CD4-positive, alpha-beta T cell treated with Interleukin-17A for 4 hours (primary cell): ENCODE measurements at places on chromosomes 16 and 17.

DNA sequence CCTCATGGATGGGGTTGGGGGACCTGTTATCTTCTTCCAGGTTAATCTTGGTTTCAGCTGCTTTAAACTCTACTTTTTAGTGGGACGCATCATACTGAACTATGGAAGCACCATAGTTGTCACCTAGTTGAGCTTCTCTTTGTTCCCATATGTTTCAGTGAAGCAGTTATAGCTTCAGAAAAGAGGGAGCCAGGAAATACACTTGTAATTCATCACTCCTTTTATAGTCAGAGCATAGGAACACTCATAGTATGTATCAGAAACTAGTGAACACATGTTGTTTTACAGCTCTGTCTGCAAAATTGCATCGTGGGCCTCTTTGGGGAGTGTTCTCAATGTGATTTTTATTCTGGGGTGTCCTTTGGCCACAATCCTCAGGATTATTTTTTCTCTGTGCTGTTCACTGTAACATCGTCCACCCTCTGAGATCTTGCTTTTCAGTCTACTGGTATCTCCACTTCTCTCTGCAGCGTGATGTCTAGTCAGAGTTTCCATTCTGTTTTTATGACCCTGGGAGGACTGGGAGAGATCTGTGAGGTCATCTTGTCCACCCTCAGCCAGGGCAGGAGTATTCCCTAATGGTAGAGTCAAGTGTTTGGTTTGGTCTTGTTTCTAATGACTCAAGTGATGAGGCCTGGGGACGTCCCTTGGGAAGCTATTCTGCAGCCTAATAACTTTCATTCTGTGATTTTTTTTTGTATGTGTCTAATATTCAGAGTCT, 585.4 kb downstream of the WWOX start:
- no peak for DNase-seq

DNA sequence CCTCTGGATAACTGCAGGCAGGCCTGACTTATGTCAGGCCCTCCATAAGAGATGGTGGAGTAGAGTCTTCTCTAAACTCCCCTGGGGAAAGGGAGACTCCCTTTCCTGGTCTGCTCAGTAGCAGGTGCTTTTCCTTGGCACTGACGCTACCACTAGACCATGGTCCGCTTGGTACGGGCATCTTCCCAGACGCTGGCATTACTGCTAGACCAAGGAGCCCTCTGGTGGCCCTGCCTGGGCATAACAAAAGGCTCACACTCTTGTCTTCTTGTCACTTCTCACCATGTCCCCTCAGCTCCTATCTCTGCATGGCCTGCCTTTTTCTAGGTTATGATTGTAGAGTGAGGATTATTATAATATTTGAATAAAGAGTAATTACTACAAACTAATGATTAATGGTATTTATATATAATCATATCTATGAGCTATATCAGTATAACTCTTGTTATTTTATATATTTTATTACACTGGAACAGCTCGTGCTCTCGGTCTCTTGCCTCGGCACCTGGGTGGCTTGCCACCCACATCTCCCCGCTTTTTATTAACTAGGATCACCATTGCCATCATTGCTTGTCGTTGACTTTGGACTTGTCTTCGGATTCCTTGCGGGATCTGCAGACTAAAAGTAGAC, 59.8 kb upstream of the ARL4D start:
- DNase-seq, result peak; percentile 77

- no peak for DNase-seq
These were observed 2.5 kb downstream of the SPATA33 start for GRCh38 chr16:89660146-89660545.

GRCh38 chr17:16107165-16107770, 107.6 kb downstream of the TTC19 start:
- no peak for DNase-seq

- no peak for DNase-seq
These were observed 4.3 kb upstream of the XYLT1 start for GRCh38 chr16:17475104-17475503.

DNA sequence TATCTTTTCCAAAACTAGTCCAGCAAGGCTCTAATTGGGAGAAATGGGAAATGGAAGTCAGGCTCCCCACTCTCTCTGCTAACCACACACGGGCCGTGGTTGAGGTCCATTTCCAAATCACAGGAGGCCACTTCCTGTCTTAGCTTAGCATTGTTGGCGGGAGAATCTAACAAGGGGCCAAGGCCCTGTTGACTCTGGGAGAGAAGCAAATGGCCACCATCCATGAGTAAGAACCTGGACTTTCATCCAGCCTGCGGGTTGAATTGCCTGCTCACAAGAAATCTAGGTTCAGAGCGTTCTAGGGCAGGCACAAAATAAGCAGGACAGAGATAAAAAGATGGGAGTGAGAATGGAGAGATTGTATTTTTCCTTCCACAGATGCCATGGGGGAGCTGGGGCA, 5.7 kb downstream of the FAM20A start:
- no peak for DNase-seq

DNA sequence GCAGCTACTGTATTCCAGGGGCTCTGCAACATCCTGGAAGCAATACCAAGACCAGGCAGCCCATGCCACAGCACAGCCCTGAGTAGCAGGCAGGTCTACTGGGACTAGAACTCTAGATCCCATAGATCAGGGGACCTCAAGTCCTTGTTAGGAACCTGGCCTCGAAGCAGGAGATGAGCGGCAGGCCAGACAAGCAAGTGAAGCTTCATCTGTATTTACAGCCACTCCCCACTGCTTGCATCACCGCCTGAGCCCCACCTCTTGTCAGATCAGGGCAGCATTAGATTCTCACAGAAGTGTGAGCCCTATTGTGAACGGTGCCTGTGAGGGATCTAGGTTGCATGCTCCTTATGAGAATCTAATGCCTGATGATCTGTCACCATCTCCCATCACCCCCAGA, 295.7 kb upstream of the TNRC6C start:
- no peak for DNase-seq

DNA sequence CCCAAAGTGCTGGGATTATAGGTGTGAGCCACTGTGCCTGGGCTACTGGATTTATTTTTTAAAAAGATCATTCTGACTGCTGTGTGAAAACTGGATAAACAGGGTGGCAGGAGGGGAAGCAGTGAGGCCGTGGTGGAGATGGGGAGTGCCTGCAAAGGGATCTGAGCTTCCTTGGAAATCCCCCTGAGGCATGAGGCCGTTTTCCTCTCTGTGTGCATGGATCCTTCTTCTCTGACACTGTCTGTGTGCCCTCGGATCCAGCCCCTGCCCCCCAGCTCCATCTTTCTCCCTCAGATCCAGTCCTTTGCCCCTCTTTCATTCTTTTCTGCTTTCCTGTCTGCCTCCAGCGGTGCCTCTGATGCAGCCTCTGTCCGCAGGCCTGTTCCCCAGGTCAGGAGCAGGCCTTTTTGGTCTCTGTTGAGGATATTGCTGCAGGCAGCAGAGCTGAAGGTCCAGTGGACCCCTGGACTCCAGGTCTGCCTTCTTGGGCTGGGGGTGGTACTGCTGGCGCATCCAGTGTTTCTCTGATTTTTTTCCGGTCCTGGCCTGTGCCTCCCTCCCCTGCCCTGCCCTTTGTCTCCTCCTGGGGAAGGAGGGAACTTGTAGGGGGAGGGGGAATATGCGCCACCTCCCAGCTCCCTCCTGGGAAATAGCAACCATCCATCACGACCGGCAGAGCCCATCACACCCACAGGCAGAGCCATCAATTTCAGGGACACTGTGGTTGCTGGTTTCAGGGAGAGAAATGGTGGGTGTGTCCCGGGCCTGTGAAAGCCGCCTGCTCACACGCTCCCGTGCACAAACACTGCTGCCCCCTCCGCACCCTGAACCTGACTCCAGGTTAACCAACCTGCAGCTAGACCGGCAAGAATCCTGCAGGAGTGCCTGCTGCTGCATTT, 17.0 kb downstream of the MGAT5B start:
- DNase-seq, result no peak

DNA sequence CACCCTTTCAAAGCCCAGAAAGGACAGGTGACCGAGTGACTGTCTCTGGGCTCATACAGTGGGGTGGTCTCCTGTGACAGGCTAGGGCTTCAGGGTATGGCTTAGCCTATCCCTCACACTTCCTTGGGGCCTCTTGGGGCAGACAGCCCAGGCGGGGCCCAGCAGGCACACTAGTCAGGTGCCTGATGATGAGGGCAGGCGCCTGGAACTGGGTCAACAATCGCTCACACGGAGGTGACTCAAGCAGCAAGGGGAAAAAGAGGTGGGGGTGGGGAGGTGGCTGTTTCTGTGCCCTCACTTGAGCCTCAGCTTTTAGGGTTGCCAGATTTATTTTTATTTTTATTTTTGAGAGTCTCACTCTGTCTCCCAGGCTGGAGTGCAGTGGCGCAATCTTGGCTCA, 6.4 kb upstream of the GRN start:
- DNase-seq, result no peak

DNA sequence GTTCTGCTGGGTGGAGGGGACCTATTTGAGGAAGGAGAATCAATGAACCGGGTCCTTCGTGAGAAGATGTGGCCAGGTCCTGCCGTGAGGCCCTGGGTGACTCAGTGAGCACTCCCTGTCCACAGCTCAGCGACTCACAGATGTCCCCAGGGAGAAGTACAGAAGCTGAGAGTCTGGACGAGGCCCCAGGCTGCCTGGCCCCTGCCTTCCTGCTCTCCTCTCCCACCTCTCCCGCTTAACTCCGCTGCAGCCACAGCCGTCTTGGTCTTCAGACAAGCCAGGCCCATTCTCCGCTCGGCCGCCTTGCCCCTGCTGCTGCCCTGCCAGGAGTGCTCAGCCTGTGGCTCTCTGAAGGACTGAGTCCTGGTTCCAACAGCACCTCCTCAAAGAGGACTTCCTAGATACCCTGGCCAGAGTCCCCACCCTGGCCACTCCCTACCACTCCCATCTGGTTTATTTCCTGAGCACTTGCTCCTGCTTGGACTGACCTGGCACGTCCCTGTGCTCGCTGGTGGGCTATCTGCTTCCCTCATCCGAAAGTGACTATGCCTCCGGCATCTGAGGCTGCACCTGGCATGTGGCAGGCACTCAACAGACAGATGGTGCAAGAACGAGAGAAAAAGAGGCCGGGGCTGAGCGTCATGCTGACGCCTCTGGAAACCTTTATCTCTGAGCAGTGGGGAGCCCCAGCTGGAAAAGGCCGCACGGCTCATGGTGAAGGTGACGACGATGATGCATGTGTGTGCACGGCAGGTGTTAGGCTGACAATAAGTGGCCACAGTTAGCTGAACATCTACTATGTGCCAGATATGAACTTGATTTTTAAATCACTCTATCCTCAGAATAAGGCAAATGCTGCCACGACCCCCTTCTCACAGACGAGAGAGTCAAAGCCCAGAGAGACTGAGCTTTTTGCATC, 9.2 kb upstream of the TNFRSF13B start:
- DNase-seq, result no peak

GRCh38 chr17:70961341-70961740, 792.0 kb downstream of the KCNJ2 start:
- no peak for DNase-seq

DNA sequence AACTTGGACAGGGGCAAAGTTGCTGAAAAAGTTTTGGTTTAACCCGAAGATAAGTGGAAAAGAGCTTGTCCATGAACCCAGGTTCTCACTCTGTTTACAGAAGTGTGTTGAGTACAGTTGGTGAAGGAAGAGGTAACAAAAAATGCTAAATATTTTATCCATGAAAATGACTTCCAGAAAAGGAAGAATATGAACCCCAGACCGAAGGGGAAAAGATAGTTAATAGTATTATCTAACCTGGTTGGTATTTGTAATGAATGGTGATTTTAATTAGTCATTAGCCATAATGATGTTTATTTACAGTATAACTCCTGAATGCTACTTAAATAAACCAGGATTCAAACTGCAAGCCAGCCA, 574 bp upstream of the TMEM106A start:
- peak; percentile 8 for DNase-seq

DNA sequence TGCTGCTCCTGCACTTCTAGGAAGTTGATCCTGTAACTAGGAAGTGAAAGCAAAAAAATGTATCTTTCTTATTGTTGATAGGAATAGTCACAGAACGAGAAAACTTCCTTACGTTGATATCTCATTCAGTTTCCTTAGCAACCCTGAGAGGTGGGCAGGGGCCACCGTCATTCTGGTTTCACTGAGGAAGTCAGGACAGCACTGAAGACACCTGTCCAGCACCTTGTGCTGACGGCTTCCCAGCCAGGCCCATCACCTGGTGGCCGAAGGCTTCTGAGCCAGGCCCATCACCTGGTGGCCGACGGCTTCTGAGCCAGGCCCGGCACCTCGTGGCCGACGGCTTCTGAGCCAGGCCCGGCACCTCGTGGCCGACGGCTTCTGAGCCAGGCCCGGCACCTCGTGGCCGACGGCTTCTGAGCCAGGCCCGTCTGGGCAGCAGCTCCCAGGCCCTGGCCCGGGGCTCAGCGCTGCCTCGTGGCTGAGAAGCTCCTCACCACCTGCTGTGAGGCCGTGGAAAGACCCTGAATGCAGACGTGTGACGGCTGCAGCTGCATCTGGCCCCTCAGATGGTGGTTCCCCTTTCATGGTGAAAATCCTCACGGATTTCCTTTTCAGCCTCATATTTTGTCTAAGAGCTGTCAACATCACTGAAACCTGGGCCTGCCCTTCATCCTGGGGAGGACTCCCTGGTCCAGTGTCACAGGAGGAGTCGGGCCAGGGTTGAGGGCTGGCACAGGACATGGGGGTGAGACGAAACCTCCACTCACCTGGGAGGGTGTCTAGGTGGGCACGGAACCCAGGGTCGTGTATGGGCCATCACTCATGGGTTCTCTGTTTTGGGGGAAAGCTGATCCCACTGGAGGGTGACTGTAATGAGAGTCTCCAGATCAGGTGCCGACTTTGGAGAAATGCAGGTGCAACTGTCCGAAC, 33.0 kb upstream of the ZNF750 start:
- DNase-seq, result no peak

DNA sequence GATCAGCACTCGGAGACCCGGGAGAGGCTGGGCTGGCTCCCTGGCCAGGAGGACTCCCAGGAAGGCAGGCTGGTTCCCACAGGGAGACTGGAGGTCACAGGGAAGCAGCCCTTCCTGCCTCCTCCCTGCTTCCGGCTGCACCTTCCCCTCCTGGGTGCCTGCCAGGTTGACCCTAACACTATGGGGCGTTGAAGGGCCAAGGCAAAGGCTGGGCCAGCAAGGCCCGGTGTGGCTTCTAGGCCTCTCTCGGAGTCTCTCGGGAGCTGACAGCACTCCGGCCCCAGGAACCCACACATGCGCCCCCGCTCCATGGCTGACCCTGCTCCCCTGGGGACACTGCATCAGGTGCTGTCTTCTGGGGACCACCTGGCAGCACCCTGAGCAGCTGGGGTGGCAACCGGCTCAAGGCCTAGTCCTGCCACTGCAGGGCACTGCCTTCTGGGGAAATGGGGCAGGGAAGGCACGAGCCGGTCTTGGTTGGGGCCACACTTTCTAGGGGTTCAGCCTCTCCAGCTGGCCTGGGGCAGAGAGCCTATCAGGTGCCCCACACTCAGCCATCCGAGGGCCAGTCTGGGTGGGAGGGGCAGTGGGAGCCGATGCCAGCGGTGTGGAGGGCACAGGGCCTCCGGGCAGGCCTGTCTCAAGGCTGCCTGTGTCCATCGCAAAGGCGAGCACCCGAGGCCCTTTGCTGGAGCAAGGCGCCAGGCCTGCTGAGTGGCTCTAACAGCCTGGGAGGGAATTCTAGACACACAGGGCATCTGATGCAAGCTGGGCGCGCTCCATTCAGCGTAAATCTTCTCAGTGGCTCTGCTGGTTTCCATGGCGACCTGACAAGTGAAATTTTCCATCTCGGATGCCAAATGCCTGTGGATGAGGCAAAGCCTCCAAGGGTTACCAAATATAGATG, 5.6 kb upstream of the MTSS2 start:
- DNase-seq, result no peak
